Naive thymus-derived CD4-positive, alpha-beta T cell (primary cell): ENCODE measurements at places on chromosomes 11 and 22. TPM values are rescaled to one million over a fixed set of nuclear protein-coding genes. Genes with fewer than 3 reads are reported as not detected.

GRCh38 chr22:20383538-20383937, 10.4 kb upstream of the ZNF74 start:
- no peaks in the 10 kb centered on the region for H3K27me3 ChIP-seq
- no peak for DNase-seq
- H3K27ac ChIP-seq, result no peak overlapping the region
- no peak overlapping the region for H3K4me3 ChIP-seq

DNA sequence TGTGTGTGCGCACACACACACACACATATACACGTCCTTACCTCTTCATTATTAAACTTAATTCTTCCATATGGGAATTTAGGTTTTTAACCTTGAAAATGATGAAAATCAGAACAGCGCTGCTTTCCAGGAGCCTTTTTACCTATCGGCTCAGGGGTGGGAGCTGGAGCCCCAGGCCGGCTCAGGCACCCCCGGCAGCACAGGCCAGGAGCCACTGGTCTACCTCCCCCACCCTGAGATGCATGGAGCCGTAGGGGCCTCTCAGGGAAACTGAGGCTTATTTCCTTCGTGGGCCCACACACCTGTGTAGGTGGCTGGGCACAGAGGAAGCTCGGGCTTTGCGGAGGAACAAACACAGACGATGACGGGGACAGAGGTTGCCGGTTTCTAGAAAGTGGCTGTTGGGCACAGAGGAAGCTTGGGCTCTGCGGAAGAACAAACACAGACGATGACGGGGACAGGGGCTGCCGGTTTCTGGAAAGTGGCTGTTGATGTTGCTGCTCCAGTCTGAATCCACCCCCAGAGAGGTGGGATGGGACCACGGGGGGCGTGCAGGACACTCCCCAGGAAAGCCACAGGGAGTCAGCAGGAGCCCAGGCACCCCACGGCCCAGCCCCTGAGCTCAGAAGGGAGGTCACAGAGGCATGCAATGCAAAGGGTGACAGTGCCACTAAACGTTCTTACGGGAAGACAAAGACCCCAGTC, 149.4 kb downstream of the BRD1 start:
- no peaks in the 10 kb centered on the region for H3K27me3 ChIP-seq
- no peaks in the 10 kb centered on the region for H3K36me3 ChIP-seq
- peak; percentile 25 for DNase-seq
- no peak overlapping the region for H3K4me3 ChIP-seq

DNA sequence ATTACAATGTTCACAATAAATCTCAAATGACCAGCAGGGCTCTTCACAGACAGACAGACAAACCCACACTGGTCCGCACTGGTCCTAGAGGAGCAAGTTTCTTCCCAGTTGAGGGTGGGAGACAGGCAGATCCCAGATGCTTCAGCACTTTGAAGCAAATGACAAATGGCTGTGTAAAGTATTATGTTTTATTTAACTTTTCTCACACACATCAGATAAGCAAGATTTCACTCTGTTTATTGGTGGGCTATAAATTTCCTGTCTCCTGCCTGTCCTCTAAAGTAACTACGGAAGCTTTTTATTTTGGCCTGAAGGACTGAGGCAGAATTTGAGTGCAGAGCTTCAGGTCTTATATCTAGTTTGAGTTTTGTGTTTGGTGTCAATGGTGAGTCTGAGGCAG, 174.7 kb upstream of the MTNR1B start:
- DNase-seq, result no peak
- no peaks in the 10 kb centered on the region for H3K27me3 ChIP-seq
- H3K4me3 ChIP-seq, result no peak overlapping the region
- H3K36me3 ChIP-seq, result no peaks in the 10 kb centered on the region
- H3K27ac ChIP-seq, result no peak overlapping the region

GRCh38 chr11:22898036-22898435, 37.8 kb upstream of the CCDC179 start:
- no peaks in the 10 kb centered on the region for H3K36me3 ChIP-seq
- DNase-seq, result no peak
- no peaks in the 10 kb centered on the region for H3K27me3 ChIP-seq
- H3K4me3 ChIP-seq, result no peak overlapping the region
- no peaks in the 10 kb centered on the region for H3K4me1 ChIP-seq

GRCh38 chr11:15157181-15157580, 42.5 kb downstream of the INSC start:
- H3K27me3 ChIP-seq, result no peaks in the 10 kb centered on the region
- no peaks in the 10 kb centered on the region for H3K36me3 ChIP-seq
- no peak for DNase-seq
- H3K4me1 ChIP-seq, result no peaks in the 10 kb centered on the region
- no peak overlapping the region for H3K4me3 ChIP-seq

DNA sequence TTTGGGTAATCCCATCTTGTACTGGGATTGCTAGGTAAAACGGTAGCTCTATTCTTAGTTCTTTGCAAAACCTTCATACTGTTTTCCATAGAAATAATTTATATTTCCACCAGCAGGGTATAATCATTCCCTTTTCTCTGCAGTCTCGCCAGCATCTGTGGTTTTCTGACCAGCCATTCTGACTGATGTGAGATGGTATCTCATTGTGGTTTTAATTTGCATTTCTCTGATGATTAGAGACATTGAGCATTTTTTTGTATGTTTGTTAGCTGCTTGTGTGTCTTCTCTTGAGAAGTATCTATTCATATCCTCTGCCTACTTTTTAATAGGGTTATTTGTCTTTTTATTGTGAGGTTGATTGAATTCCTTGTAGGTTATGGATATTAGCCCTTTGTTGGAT, 220.9 kb downstream of the PGR start:
- H3K4me3 ChIP-seq, result no peak overlapping the region
- H3K4me1 ChIP-seq, result no peaks in the 10 kb centered on the region
- no peaks in the 10 kb centered on the region for H3K27me3 ChIP-seq
- no peak overlapping the region for H3K27ac ChIP-seq
- no peak for DNase-seq

GRCh38 chr11:134725716-134726639, 313.9 kb upstream of the B3GAT1 start:
- H3K4me3 ChIP-seq, result no peak overlapping the region
- no peaks in the 10 kb centered on the region for H3K4me1 ChIP-seq
- DNase-seq, result no peak
- H3K27ac ChIP-seq, result no peak overlapping the region
- H3K36me3 ChIP-seq, result no peaks in the 10 kb centered on the region

GRCh38 chr11:10385696-10386095, 69.4 kb upstream of the AMPD3 start:
- H3K4me3 ChIP-seq, result no peak overlapping the region
- no peak for DNase-seq
- H3K27me3 ChIP-seq, result no peaks in the 10 kb centered on the region

DNA sequence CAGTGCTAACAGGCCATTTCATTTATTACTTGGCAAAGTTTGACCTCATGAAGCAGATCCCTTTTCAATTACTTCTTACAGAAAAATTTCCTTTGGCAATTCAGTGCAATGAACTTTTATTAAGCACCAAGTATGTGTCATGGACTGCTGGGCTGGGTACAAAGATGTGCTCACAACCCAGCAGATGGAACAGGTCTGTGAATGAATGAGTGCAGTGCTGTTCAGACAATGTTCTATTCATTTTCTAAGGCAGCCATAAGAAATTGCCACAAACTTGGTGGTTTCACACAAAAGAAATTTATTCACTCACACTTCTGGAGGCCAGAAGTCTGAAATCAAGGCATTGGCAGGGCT, 428.5 kb downstream of the SOX6 start:
- no peak for DNase-seq
- no peaks in the 10 kb centered on the region for H3K4me1 ChIP-seq
- H3K27me3 ChIP-seq, result no peaks in the 10 kb centered on the region
- H3K36me3 ChIP-seq, result no peaks in the 10 kb centered on the region

GRCh38 chr11:124987096-124987495, 33.1 kb downstream of the CCDC15 start:
- no peak overlapping the region for H3K4me3 ChIP-seq
- DNase-seq, result no peak
- H3K27ac ChIP-seq, result no peak overlapping the region
- no peaks in the 10 kb centered on the region for H3K4me1 ChIP-seq
- no peaks in the 10 kb centered on the region for H3K36me3 ChIP-seq

CAVIN3 gene
- total RNA-seq, result 0.51 TPM

MUC2 gene
- total RNA-seq, result not detected

CRYBB1 gene
- not detected for total RNA-seq

C22orf31 gene
- not detected for total RNA-seq

TIGD3 gene
- 1.6 TPM for total RNA-seq

MRGPRX3 gene
- total RNA-seq, result not detected
